ENCODE measurements at places on chromosomes 1 and 21.

- DNase-seq, result no peak
Measured at GRCh38 chr21:28272272-28272992, 720.2 kb downstream of the LTN1 start.

DNA sequence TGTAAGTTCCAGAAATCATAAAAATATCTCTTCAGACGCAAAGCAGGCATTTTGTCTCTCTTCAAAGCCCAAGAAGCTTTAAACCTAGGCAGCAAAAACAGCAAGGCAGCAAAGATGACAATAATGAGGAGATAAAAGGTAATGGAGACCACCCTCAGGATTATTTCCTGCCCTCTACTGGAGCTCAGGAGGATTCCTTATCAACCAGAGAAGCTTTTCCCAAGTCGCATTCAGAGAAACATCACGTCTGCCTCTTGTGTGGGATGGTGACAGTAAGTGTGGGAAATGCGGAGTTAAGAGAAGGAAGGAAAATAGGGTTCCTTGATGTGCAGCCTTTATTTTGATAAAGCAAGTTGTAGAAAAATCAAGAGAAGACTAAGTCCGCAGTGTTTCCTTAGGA, 365.8 kb downstream of the RGS7 start:
- DNase-seq, result no peak

DNA sequence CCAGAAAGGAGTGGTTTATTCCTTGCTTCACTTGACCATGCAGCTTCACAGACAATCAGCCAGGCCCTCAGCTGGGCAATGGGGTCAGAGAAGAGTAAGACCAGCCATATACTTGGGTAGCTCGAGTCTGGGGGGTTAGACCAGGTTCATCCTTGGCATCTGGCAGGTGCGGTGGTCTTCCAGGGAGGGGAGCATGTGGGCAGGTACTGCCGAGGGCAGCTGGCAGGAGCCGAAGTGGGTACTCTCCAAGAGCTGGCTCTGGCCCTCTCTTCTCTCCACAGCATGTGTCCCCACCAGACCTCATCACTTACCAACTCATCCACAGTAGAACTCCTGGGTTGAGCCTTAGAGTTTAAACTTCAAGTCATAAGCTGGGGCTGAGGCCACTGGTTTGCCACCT, 156.8 kb downstream of the FOXD2 start:
- no peak for DNase-seq

- no peak for DNase-seq
Measured at GRCh38 chr1:246695136-246695535, 29.1 kb upstream of the SCCPDH start.

- no peak for DNase-seq
Measured at GRCh38 chr1:31111290-31111951, 45.9 kb upstream of the PUM1 start.

GRCh38 chr1:224124220-224124619, 10.3 kb downstream of the FBXO28 start:
- DNase-seq, result no peak

- DNase-seq, result no peak
Measured at GRCh38 chr1:87826681-87827251, 498.1 kb downstream of the LMO4 start.

DNA sequence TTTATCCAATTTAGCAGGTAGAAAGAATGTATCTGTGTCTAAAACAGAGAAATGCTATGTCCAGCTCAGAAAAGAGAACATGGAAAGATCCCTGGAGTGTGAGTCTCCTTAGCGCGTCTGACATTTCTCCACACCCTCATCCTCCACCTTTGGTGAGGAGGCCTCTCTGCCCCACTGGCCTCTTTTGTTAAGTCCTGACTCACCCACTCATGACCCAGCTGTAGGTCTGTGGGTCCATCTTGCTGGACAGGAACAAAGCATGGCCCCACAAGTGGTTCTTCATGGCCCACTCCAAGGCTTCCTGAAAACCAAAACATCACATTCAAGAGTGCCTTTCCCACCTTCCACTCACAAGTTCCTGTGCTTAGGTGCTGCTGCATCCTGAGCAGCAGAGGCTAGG, 15.8 kb downstream of the SEC16B start:
- DNase-seq, result no peak

DNA sequence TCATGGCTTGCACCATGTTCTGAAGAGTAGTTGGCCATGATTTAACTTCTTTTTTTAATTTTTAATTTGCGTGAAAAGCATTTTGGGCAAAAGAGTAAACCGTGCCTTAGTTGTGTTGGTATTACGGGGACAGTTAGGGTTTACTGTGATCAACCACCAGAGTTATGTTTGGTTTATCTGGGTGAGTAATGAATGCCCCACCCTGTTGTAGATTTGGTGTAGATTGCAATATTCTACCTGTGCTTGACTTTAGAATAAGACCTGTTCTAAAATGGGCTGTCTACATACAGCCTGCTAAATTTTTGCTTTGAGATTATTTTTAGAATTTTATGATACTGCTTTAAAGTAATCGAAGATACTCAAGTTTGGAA, 1.4 kb downstream of the USP25 start:
- no peak for DNase-seq

- DNase-seq, result no peak
Measured at GRCh38 chr1:3438661-3439180, 15.7 kb upstream of the ARHGEF16 start.

GRCh38 chr1:97849345-97850340, 71.2 kb downstream of the DPYD start:
- peak; percentile 8 for DNase-seq

- DNase-seq, result no peak
Measured at GRCh38 chr1:65458730-65459396, 38.4 kb downstream of the LEPR start.

- DNase-seq, result no peak
Measured at GRCh38 chr1:183038333-183038866, 15.2 kb downstream of the LAMC1 start.

DNA sequence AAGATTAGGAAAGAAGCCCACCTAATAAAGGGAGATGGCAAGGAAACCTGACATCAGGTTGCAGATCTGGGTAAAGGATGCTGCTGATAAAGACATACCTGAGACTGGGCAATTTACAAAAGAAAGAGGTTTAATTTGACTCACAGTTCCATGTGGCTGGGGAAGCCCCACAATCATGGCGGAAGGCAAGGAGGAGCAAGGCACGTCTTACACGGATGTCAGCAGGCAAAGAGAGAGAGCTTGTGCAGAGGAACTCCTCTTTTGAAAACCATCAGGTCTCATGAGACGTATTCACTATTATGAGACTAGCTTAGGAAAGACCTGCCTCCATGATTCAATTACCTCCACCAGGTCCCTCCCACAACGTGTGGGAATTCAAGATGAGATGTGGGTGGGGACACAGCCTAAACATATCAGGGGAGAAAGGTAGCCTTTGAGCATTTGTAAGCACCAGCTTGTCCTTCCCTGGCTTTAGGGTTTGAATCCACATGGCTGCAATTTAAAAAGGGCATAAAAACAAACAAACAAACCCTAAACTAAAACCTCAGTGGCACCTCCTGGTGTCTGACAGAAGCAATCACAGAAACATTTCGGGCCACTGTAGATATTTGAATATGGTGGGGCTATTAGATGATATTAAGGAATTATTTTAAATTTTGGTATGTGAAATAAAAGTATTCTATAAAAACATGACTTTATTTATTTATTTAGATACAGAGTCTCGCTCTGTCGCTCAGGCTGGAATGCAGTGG, 33.1 kb downstream of the SLC2A7 start:
- DNase-seq, result no peak

DNA sequence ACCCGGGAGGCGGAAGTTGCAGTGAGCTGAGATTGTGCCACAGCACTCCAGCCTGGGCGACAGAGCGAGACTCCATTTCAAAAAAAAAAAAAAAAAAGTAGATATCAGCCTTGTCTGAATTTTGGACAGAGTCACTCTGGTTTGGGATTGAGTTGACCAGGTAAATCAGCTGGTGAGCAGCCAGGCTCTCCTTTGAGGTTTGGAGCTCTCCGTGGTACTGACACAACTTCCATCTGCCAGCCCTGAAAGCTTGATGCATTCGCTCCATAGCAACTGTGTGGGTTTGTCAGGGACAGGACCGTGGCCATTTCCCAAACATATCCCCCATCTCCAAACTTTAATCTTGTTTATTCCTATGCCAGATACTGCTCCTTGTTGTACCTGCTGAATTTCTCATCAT, 155.2 kb downstream of the DMRTA2 start:
- DNase-seq, result peak; percentile 28

DNA sequence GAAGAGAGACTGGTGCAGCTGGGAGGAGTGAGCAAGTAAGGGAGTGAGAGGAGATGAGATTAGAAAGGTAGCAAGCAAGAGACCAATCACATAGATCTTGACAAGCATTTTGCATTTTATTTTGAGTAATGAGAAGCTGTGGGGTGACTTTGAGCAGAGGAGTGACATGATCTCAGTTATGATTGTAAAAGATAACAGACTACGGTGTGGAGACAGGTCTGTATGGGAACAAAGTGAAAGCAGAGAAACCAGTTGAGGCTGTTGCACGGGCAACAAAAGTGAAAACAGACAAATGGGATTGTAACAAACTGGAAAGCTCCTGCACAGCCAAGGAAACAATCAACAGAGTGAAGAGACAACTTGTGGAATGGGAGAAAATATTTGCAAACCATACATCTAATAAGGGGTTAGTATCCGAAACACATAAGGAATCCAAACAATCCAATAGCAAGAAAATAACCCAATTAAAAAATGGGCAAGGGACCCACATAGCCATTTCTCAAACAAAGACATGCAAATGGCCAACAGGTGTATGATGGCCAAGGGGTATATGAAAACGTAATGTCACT, 68.4 kb downstream of the SNRPE start:
- DNase-seq, result no peak

- no peak for DNase-seq
Measured at GRCh38 chr1:51875291-51875772, 3.2 kb downstream of the NRDC start.

DNA sequence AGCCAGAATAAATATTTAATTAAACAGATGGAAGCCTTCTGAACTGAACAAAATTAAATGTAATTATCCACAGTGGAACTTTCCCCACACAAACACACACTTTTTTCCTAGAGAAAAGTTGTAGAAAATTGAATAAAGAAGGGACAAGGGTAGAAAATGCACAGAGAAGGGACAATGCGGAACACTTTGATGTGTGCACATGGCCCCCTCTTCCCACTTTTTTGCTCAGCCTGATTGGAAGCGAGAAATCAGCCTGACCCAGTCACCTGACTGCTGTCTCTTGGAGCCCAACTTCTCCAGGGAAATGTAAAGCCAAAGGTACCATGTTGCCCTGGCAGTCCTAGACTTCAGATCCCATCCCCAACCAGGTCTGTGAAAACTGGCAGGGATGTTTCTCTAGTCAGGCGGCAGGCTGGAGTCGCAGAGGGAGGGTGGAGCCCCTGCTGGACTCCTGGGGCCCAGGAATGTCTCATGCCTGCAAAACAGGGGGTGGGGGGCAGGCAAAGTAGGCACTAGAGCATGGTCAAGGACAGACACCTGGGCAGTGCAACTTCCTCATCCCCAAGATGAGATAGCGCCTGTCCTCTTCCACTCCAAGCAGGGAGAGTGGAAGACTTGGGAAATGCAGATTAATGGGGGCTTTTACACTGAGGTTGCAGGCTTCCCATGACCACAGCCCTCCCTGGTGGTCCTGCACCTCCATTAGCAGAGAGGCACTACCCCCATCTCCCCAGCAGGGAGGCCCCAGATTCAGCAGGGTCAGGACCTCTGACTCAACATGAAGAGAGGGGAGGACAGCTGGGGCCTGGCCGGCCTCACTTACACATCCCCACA, 2.8 kb downstream of the CERS2 start:
- no peak for DNase-seq

- no peak for DNase-seq
Measured at GRCh38 chr1:111648806-111649205, 29.2 kb downstream of the RAP1A start.

DNA sequence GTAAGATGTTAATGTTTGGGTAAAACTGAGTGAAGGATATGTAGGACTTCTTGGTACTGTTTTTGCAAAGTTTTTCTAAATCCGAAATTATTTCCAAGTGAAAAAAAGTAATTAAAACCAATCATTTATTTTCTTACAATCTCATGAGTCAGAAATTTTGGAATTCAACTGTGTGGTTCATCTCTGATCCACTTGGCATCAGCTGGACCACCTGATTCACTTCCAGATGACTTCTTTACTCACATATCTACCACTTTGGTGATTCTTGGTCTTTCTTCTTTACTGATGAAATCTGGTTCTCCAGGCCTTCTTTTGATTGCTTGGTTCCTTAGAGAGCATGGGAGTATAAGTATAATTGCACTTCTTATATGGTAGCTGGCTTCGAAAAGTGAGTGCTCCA, 254.9 kb upstream of the CACYBP start:
- DNase-seq, result no peak

DNA sequence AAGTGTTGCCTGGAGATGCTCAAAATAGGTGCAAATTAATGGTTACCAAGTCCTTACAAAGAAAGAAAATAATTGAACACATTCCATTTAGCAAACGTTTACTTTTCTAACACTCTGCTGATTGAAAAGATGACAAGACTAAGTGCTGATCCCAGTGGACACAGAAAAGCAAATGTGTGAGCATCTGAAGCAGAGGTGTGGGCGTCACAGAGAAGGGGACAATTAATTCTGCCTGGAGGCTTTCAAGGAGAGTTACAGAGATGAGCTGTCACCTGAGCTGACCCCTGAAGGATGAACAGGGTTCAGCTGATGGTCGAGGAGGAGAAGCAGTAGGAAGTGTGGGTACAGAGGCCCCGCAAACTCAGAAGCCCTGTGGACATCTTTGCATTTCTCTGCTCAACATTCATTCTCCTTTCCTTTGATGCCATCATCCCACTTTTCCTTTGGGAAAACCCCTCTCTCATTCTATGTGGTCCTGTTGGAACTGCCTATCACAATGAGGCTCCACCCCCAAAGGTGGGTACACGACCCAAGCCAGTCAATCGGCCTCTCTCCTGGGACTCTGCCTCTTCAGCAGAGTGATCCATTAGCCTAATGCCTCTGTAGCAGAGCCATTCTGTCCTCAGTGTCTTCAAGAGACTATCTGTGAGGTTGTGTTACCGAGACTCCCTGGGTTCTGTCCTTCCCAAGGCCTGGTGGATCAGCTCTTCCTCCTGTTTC, 17.2 kb upstream of the PLA2G2E start:
- no peak for DNase-seq

DNA sequence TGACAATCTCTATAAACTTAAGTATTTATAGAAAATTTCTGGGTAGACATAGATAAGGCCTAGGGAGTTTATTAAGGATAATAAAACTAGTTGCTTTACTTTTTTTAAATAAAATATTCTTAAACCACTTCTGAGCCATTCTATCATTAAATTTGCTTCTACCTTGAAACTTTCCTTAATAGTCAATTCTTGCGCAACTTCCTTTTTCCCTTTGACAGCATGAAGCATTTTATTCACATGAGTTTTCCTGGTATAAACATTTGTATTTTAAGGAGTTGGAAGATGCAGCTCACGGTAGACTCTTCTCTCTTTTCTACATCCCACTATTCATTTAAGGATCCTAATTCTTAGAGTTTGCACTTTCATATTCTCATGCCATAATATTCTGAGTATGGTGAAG, 75.8 kb upstream of the DPH5 start:
- DNase-seq, result no peak
